SK-N-SH (cell line): ENCODE measurements at places on chromosomes 5 and 9. TPM values are rescaled to one million over a fixed set of nuclear protein-coding genes. Genes with fewer than 3 reads are reported as not detected.

The CMBL gene
- 42.9 and 61.0 TPM in 2 replicates for polyA plus RNA-seq

The MZB1 gene
- 0.06 TPM in 1 of 2 replicates, not detected in the other for polyA plus RNA-seq

The PIK3R1 gene
- polyA plus RNA-seq: 2.0 and 2.7 TPM in 2 replicates

The IFNA21 gene
- not detected in 2 replicates for polyA plus RNA-seq

The PCDHA9 gene
- 0.02 TPM in 2 replicates for polyA plus RNA-seq

The CCL27 gene
- 0.10 TPM in 1 of 2 replicates, not detected in the other for polyA plus RNA-seq

The DNAI1 gene
- 0.46 and 0.55 TPM in 2 replicates for polyA plus RNA-seq
